ENCODE measurements at places on chromosomes 3 and 15. TPM values are rescaled to one million over a fixed set of nuclear protein-coding genes. Genes with fewer than 3 reads are reported as not detected.

DNA sequence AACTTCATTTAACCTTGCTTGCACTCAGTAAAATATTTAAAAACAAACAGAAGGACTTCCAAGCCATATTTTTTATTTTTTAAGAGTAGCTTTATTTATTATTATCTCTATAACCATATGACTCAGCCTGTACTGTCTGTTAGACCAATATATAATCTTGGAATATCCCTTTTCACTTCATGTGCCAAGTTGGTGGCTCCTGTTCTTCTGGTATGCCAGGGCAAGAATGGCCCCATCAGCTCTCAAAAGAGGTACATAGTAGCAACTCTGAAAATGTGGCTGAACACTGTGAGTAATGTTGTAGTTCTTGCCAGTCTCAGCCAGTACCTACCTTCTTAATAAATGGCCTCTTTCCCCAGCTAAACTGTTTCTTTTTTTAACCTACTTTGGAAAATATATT lies 257.0 kb upstream of the UBE2E1 start:
- DNase-seq = no peak

The TRIM42 gene
- polyA plus RNA-seq = not detected

DNA sequence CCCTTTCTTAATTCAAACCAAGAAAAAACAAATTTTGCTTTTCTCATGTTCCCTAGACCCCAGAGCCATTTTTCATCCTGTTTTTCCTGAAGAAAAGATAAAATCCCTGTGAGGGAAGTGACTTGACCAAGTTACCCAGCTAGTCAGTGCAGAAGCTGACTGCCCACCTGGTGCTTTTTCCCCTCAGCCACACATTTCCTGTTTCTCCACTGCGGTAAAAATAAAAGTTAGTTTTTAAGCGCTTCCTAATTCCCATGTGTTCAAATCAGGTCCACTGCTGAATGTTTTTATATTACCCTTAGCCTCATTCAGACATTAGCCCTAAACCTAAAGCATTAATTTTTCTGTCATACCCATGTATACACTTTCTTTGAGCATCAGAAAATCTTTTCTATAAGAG lies 26.1 kb downstream of the PPP2R3A start:
- no peak for DNase-seq

The CCDC80 gene
- polyA plus RNA-seq = 81.5 TPM

The LOXL1 gene
- 72.6 TPM for polyA plus RNA-seq

DNA sequence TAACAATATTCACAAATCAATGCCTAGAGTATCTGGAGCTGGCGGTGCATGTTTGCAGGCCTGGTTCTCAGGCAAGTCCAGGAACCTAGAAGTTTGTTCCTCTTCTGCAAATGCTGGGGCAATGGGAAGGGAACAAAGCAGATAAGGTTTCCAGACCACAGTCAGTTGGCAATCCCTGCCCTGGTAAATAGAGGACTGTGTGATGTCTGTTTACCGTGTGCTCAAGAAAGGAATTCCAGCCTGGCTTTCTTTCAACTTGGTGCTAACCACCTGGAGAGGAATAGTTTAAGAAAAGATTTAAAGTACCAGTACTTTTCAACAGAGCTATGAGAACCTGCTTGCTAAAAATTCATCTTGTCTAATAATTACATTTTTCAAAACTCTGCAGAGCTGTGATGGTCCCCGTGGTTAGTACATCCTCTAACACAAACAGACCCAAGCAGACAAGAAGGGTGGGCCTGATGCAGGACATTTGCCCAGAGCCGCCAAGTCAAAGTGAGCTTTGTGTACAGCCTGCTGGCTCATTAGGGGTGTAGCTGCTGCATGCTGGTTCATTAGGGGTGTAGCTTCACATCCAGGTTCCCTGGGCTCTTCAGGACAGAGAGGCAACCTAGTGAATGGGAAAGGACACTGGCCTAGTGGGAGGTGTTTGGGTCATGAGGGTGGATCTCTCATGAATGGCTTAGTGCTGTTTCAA lies 220.5 kb downstream of the SQOR start:
- DNase-seq = no peak
